COR-L47 (cell line): ENCODE measurements at places on chromosomes 1 and 21.

- DNase-seq: no peak
These were observed 83.2 kb downstream of the SH3GLB1 start for GRCh38 chr1:86787621-86788020.

DNA sequence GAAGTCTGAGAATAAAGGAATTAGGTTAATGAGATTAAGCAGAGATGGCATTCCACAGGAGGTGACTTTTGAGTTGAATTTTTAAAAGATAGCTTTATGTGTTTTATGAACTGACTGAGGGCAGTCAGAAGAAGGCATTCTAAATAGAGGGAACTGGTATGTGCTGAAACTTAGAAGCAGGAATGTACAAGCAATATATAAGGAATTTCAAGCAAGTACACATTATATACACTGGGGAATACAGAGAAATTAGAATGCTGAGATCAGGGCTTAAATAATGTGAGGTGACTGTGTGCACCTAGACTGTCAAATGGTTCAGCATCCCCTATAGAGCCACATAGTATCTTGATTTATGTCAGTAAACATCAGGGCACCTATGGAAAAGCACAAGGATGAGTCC lies 19.3 kb downstream of the WNT2B start:
- no peak for DNase-seq

GRCh38 chr1:23366146-23366545 lies 3.5 kb downstream of the ZNF436 start:
- no peak for DNase-seq

DNA sequence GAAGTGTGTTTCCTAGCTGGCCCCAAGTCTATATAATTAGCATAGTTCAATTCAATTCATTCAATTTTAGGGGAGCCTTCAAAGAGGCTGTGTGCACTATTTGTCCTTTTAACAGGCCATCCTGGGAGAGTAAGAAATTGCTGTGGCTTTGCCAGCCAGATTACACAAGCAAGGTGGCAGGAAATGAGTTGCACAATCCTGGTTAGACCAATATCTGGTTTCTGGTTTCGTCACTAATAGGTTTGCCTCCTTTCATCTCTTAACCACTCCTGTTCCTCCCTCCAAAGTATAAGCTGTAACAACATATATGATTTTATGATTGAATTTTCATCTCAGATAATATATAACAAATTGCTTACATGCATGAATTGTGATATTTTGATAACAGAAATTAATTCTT lies 84.1 kb upstream of the NEGR1 start:
- DNase-seq: no peak

- no peak for DNase-seq
These were observed 33.7 kb downstream of the EDN2 start for GRCh38 chr1:41450747-41451285.

DNA sequence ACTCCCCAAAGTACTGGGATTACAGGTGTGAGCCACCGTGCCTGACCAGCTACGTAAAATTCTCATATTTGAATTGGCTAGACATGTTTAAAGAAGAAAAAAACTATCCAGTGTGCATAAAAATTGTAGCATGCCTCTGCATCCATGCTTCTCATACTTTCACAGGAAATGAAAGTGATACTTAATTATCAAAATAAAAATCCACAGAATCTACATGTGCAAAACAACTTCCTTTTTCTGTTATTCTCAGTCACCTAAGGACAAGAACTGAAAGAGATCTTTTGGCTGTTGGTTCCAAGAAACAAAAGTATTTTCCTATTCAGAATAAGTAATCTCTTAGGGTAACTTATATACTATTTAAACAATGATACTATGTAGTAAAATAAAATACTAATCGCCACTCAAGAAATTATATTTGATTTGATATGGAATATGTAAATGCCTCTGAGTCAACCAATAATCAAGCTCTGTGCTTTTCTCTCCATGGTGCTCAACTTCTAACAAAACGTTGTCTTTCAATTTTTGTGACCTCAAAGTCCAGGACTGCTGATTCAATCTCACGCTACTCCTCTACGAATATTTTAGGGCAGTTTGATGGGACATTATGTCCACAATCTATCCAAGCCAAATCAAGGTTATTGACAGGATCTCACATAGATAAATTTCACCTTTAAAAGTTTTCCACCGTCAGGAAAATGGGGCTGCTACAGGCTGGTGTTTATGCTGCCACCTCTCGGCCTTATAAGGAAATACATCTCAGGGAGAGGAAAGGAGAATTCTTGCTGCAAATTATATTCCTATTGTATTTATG lies 102.7 kb downstream of the ZNF281 start:
- no peak for DNase-seq

DNA sequence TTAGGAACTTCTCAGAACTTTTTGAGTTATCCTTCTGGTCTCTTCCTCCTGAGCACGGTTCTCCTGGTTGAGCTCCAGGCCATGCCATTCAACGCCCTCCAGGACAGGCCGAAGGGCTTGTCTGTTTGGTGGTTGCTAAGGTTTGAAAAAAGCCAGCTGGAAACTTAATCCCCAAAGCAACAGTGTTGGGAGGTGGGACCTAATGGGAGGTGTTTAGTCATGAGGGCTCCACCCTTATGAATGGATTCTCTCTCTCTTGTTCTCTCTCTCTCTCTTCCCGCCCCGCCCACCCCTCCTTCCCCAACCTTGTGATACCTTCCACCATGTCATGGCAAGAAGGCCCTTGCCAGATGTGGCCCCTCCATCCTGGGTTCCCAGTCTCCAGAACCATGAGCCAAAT lies 829 bp downstream of the KCNE1 start:
- DNase-seq: no peak

DNA sequence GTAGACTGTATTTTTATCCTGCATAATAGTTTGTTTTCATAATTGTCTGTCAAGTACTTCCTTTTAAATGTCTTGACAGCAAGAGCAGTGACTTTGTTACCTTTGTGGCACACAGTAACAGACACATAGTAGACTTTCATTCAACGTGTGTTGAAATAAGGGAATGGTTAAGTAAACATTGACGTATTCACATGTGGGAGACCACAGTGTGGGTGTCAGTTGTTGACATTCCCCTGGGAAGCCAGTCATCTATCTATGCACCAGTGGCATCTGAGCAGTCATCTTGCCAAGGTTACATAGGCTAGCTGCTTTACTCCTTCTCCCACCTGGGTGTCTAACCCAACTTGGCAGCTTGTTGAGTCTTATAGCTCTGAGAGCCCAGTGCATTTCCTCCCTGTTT lies 1.4 kb upstream of the NUP133 start:
- DNase-seq: no peak

GRCh38 chr1:33086384-33086850 lies 5.5 kb downstream of the AZIN2 start:
- DNase-seq: peak; percentile 63

DNA sequence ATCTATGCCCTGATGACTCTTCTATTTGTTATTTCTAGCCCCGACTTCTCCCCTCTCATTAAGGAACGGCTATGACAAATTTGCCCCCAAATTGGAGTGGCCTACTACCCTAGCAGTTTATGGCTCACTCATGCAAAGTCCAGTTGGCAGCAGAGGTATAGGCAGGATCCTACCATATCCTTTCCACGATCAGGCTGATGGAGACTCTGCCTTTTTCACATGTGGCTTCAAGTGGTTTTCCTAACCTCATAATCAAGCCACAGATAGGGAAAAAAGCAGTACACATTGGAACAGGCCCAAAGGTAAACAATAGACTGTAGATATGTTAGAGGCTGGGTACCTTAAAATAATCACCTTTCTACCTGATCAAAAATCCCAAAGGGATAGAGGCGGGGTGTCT lies 292.5 kb downstream of the NCAM2 start:
- DNase-seq: no peak

- DNase-seq: peak; percentile 52
These were observed 63.7 kb downstream of the MAP10 start for GRCh38 chr1:232868793-232869491.

- DNase-seq: no peak
These were observed 11.0 kb upstream of the LHX4 start for GRCh38 chr1:180218806-180219765.

DNA sequence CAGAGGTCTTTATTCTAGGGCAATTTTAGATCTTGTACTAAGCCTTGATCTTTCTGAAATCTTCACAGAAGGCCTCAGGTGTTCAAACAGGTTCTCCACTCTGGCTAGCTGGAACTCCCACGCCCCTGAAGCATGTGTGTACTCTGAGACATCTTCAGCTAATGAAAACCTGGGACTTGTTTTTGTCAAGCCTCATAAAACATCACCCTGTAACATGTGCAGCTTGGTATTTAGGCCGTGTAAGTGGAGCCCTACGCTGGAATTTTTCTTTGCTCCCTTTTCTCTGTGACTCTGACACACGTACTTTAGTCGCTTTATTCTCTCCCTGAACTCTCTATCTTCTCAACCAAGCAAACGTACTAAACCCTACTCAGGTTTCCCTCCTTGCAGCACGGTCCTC lies 701.9 kb upstream of the ZP4 start:
- no peak for DNase-seq

- no peak for DNase-seq
These were observed 93.8 kb downstream of the DMRTA2 start for GRCh38 chr1:50329332-50329932.

DNA sequence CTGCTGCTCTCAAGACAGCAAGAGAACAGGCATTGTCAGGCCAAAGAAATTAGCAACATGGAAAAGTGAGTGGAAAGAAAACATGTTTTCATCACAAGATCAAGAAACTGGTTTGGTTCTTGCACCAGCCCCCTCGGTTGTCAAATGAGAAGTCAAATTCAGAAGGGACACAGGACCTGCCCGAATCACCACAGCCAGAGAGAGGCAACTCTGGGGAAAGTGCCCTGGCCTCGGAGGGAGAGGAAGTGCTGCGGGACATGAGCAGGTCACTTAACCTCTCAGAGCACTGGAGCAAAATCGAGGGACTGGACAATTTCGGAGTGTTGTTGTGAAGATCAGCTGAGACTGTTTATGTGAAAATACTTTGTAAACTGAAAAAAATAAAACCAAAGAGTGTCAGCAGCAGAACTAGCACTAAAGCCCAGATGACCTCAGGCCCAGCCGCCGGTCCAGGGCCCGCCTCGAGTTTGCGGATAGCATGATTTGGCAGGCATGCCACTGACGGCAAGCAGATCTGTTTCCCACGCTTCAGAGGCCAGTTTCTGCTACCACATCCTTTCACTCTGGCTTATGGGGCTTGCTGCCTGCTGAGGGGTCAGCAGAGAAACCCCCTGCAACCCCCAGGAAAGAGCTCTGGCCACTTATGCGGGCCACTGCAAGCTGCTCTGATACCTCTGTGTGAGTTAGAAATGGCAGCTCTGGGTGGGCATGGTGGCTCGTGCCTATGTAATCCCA lies 32.1 kb downstream of the CD247 start:
- DNase-seq: no peak

DNA sequence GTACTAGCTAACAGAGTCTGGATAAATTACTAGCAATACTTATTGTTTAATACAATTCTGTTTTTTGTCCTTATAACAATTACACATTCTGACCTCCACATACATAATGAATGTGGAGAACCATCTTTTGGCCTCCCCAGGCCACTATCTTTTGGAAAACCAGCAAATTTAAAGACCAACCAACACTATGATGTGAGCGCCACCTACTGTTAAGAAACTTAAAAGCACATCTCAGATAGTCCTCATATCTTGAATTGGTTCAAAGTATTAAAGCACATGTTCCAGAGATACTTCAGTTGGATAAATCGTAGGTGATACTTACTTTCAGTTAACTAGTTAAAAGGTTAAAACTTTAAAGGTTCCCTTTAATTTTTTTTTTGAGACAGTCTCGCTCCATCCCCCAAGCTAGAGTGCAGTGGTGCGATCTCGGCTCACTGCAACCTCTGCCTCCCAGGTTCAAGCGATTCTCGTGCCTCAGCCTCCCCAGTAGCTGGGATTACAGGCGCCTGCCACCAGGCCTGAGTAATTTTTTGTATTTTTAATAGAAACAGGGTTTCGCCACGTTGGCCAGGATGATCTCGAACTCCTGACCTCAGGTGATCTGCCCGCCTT lies 29.3 kb upstream of the USP1 start:
- peak; percentile 37 for DNase-seq

DNA sequence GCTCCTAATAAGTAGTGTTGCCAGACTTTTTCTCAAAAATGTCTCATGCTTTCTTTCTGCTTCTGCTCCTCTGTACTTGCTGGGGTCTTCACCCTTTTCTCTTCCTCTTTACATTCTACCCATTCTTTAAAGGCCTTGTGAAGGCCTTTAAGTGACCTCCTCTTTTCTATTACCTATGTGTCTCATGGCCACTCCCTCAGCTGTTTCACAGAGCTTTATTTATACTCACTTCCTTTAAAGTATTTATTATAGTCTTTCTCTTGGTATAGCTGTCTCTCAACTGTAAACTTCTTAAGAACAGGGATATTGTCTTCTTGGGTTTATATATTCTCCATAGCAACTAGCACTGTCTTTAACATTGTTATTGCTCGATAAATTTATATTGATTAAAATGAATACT lies 792 bp downstream of the GOLPH3L start:
- DNase-seq: no peak

- DNase-seq: no peak
These were observed 6.7 kb upstream of the TNFRSF8 start for GRCh38 chr1:12056331-12056841.

GRCh38 chr1:119773711-119774241 lies 5.1 kb upstream of the HMGCS2 start:
- DNase-seq: no peak

DNA sequence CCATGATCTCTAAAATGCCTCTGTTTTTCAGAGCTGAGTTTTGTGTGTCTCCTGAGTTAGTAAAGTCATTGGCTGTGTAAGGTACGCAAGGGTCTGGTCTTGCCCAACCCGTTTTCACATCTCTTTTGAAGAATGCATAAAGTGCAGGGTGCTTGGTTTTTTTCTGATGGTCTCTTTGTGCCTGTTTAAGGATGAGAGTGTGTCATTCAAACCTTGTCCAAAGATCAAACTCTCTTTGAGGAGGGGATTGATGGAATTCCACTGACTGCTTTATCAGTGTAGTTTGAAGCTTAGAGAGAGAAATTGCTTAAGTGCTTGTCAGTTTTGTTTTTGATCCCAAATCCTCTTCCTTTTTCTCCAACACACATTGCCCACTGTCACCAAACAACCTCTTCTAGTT lies 20.0 kb upstream of the C8B start:
- no peak for DNase-seq

- no peak for DNase-seq
These were observed 15.5 kb downstream of the IFNGR2 start for GRCh38 chr21:33418691-33419090.

DNA sequence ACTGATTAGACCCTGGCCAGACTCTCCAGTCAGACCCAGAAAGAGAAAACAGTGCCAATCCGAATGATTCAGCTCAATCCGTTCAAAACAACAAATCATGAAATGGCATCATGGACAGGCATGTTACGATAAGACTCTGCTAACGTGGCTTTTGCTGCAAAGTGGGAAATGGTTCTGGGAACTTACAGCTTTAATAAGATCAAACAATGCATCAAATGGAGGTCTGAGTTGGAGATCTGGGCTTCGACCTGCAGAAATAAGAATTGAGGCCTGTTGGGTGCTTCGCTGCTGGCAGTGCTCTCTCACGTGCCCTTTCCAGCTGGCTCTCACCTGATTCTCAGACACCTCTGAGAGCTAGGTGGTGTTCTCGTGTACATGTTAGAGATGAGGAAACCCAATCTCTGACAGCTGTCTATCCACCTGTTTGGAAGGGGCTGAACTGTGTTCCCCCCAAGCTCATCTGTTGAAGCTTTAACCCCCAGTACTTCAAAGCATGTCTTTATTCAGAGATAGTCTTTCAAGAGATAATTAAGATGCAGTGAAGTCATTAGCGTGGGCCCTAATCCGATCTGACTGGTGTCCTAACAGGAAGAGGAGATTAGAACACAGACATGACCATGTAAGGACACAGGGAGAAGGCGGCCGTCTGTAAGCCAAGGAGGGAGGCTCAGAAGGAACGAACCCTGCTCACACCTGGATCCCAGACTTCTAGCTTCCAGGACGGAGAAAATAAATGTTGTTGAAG lies 45.5 kb upstream of the ETS2 start:
- DNase-seq: no peak
